CD4-positive, alpha-beta memory T cell (primary cell): ENCODE measurements at places on chromosomes 4 and X.

- DNase-seq = no peak
Measured at GRCh38 chr4:62087706-62088105, 887.6 kb downstream of the ADGRL3 start.

DNA sequence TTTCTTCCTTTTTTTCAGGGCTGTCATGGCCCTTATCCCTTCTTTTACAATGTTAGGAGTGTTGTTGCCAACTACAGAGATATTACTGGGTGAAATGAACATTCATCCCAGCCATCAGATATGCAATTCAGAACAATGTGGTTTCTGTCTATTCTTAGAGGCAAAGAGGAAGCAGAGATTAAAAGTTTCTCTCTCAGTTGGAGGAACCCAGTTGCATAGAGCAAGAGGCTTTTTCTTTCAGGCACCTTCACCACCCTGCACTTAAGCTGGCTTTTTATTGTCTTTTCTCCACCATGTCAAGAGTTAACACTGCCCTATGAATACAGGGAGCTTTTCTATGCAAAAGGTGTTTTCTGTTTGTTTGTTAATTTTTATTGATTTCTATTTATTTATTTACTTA is 1559.6 kb upstream of the IGFBP7 start:
- DNase-seq = no peak

- DNase-seq = no peak
Measured at GRCh38 chr4:102862747-102863146, 6.0 kb upstream of the CISD2 start.

- no peak for DNase-seq
Measured at GRCh38 chr4:4507923-4508322, 33.9 kb downstream of the STX18 start.

DNA sequence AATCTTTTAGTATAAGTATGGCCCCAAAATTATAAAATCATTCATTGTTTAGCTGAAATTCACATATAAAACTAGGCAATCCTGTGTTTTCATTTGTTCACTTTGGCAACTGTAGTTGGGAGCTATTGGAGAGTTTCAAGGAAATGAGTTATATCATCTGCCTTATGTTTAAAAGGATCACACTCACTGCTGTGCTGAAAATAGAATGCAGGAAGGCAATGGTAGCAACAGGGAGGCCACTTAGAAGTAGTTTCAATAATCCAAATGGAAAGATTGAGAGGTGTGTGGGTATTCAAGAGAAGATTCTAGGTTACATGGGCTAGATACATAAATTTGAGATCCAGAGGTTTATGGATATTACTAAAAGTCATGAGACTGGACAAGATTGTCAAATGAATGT is 184.9 kb downstream of the PDGFC start:
- no peak for DNase-seq

- DNase-seq = no peak
Measured at GRCh38 chrX:150372280-150372679, 9.2 kb downstream of the MAMLD1 start.

DNA sequence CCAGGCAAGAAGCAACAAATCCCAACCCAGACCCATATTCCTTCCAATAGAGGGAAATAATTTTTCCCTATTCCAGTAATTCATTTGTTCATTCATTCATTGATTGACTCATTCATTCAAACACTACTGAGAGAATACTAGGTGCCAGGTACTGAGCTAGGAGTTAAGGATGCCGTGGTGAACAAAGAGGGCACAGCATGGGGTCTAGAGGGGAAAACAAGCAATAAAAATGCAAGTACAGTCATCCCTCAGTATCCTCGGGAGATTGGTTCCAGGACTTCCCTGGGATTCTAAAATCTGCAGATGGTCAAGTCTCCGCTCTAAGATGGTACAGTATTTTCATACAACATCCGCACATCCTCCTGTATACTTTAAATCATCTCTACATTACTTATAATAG is 18.7 kb downstream of the RASGEF1B start:
- no peak for DNase-seq

- DNase-seq = no peak
Measured at GRCh38 chrX:106783716-106784115, 18.8 kb upstream of the TBC1D8B start.

DNA sequence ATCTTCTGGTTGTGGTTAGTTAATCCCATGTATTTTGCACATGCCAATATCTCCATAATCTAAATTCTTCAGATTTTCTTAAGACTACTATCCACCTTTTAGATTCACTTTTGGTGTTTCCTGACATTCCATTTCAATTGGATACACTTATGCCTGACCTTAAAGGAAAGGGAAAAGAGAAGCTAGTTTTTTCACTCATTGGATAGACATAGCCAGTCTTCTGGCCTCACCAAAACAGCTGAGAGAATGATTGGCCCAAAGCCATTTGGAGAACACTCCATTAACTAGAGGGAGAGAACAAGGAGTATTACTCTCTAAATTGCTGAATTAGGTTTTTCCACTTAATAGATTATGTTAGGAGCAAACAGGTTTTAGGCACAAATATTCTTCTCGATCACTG is 4.0 kb downstream of the PRPS1 start:
- no peak for DNase-seq

DNA sequence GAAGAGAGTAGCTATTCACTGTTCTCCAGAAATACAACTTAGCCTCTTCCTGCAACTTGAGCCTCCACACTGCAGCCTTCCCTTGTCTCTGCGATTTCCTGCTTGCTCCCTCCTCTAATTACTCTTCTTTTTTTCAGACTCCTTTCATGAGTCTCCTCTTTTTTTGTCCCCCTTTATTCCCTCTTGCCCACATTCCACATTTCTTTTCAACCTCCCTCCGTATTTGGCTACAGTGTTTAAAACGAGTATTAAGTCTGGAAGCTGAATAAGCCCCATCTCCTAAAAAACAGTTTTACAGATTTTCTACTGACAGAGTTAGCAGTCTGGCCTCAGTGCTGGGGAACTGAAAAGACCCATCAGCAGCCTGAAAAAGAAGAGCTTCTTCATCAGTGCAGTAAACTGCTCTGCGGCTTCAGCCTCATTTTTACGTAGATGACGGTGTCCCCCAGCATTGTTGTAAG is 141.5 kb downstream of the TENM3 start:
- no peak for DNase-seq

- DNase-seq = no peak
Measured at GRCh38 chr4:151928112-151928511, 167.3 kb upstream of the GATB start.

DNA sequence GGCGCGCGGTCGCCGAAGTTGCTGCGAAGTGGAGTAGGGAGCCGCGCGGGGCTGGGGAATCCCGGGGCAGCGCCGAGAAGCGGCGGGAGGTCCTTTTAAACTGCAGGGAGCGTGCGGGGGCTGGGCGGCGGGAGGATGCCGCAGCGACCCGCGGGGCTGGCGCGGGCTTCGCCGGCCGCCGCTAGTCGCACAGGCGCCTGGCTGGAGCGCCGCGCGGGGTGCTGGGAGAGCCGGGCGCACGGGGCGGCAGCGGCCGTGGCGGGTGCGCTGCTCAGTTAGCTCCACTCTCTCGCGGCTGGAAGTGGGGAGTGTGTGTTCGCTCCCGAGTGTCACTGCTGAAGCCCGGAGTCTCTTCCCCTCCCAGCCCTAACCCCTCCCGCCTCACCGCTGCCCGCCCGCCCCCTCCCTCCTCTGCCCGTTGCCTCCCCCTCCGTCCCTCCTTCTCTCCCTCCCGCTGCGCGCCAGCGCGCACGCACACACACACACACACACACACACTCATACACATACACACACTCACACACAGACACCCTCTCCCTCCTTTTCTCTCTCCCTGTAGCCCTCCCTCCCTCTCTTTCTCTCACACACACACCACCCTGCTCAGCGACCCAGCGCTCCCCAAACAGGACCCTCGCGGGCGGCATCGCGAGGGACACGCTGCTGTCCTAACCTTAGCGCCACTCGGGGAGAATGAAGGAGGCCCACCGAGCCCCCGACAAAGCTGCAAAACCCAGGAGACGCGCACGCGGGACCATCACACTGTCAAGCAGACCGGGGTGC is at the start of gene NDNF:
TSS of gene NDNF (minus strand) at position 312 of the 780 bp plus-strand sequence. CDS start 26,698 bp downstream, outside the sequence.
- DNase-seq = peak; percentile 35

DNA sequence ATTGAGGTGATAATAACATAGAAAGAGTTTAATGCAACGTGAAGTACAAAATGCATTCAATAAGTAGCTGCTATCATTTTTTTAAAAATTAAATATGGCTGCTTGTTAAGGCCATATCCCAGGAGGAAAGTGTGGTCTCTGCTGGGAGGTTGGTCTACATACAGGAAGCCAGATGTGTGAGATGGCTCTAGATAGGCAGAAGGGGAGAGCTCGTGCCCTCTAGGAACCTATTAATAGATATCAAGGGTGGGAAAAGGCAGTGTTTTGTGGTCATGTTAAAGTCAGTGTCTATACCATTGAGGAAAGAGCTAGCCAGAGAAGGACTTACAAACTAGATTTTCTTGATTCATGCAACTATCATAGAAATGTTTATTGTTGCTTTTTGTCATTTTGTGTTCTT is 140.5 kb downstream of the KLHL8 start:
- no peak for DNase-seq

DNA sequence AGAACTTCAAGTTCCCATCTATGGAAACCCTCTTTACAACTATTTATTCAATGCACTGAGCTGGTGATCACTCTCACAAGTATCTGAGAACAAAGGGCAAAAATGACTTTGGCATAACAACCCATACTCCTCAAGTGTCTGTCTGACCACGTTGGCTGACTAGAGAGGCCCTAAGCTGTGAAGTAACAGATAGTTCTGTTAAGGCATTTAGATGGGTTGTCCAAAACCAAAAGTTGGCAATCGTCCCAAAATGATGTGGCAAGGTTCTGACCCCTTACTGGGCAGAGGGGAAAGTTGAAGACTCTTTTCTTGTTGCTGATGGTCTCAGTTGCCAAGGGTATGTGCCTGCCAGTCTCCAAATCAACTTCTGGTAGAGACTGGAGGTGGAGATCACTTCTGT is 524.8 kb downstream of the PPARGC1A start:
- DNase-seq = no peak

- no peak for DNase-seq
Measured at GRCh38 chr4:182089326-182089725, 153.9 kb upstream of the TENM3 start.

DNA sequence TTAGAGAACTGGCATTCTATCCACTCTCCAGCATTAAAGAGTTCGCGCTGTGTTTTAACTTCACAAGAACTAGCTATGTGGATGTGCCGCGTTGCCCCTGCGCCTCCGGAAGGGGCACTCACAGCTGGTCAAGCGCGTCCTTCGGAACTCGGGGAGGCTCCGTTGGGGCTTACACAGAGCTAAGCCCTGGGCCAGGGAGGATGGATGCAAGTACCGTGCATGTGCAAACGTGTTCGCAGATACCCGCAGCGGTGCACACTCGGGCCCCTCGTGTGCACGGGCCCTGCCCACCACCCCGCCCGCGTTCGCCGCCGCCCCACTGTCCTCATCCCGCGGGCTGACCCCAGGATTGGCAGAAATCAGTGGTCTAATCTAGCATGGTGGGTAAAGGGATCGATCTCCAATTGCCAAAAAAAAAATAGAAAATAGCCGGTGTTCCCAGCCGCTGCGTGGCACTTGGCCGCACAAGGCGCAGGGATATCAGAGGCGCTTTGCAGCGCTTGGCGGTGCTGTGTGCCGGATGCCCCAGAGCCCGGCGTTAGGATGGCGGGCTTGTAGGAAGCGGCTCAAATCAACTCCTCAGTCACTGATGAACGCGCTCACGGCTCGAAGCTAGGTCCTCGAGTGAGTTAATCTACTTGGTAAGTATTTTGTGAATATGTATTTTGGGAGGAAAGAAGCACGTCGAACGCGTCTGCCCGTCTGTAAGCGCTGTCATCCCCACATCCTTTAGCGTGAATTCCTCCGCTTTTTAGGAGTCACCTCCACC is 989 bp upstream of the PCDH10 start:
- DNase-seq = no peak

DNA sequence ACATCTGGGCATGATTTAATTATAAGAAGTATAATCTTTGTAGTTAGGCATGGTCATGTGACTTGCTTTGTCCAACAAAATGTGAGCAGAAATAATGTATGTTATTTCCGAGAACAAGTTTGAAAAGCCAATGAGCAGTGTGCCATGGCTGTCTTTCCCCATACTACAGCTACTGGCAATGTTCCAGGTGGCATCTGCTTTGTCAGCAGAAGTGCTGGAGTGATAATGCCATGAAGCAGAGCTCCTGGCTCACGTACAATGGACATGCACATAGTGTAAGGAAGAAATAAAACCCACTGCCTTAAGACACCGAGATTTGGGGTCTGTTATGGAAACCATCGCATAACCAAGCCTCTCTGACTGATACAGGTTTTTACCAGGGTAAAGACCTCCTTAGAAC is 212.6 kb upstream of the RASGEF1B start:
- no peak for DNase-seq

GRCh38 chrX:48022738-48023137 is 15.9 kb downstream of the SPACA5 start:
- DNase-seq = no peak

DNA sequence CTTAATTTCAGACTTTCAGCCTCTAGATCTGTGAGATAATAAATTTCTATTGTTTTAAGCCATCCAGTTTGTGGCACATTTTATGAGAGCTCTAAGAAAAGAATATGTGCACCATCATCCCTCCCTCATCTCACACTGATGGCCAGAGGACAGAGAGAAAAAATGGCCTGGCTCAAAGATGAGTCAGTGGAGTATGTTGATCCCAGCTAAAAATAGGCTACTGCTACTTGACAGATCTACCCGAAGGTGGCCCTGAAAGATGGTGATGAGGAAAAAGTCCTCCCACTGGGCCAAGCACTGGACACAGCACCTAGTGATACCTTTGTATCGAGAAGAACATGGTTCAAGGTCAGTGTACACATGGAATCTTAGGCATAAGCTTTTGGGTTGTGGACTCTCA is 38.2 kb upstream of the DCTD start:
- no peak for DNase-seq

DNA sequence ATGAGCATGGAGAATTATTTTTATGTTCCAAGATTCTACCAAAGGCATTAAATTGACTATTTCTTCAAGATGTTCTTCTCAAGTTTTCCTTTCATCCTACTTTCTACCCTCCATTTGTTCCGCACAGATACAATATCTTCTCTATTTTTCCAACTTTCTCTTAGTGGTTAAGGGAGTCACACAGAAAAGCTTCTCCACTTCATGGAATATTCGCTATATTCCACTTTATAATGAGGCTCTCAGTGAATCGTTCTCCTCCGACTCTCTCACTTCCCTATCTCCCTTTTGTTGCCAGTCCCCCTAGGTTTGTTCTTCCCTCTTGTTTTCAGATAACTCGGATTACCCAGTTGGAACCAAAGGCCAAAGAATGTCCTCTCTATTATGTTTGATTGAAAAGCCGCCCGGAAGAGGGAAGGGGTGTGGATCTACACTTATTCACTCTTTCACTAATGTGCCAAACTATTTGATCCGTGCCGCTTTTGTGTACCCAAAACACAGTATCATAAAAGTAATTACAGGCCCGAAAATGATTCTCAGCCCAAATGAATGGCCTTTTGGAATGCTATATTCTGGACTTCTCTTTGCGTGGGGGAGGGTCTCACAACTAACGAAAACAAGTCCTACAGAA is 1.2 kb downstream of the SH3D19 start:
- DNase-seq = no peak

- peak; percentile 42 for DNase-seq
Measured at GRCh38 chr4:1356181-1356998, 9.4 kb downstream of the UVSSA start.

- DNase-seq = no peak
Measured at GRCh38 chr4:125323654-125324053, 8.9 kb downstream of the FAT4 start.

- DNase-seq = no peak
Measured at GRCh38 chrX:73478961-73479360, 32.1 kb downstream of the CDX4 start.
